ENCODE measurements at places on chromosomes 12 and 14.

GRCh38 chr12:48119834-48120195 is 651 bp downstream of the PFKM start:
- no peak for DNase-seq

- DNase-seq = no peak
Measured at GRCh38 chr14:51546603-51547258, 105.0 kb upstream of the FRMD6 start.

GRCh38 chr12:46585854-46586621 is 213.5 kb upstream of the SLC38A2 start:
- no peak for DNase-seq

DNA sequence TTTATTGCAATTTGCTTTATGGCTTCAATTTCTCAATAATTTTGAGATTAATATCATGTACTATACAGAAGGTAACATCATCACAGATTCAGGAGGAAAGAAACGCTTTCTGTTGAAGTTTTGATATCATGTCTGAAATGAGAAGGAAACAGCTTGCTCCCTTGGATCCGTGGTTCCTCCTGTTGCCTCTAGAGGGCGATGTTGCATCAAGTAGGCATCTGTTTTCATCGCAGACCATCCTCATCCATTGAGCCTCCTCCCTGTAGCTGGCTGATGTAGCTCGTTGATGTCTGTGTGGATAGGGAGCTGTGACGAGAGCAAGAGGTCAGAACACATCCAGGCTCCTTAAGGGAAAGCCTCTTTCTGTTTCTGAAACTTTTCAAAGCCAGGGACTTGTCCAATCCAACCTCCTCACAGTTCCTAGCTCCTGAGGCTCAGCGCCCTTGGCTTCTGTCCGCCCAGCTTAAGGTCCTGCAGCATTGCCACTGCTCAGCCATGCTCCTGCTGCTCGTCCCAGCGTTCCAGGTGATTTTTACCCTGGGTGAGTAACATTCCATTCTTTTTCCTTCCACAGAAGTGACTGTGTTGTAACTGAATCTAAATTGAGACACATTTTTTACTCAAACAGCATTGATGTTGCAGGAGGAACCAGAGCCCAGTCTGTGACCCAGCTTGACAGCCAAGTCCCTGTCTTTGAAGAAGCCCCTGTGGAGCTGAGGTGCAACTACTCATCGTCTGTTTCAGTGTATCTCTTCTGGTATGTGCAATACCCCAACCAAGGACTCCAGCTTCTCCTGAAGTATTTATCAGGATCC is 304.8 kb upstream of the OR4E1 start:
- DNase-seq = peak; percentile 66

GRCh38 chr14:50083467-50084337 is 32.7 kb downstream of the VCPKMT start:
- DNase-seq = no peak

GRCh38 chr14:31477248-31477647 is 10.6 kb downstream of the GPR33 start:
- no peak for DNase-seq

GRCh38 chr12:73445658-73446324 is 1091.8 kb upstream of the ATXN7L3B start:
- no peak for DNase-seq

GRCh38 chr12:106284358-106285105 is 18.0 kb upstream of the TCP11L2 start:
- no peak for DNase-seq

DNA sequence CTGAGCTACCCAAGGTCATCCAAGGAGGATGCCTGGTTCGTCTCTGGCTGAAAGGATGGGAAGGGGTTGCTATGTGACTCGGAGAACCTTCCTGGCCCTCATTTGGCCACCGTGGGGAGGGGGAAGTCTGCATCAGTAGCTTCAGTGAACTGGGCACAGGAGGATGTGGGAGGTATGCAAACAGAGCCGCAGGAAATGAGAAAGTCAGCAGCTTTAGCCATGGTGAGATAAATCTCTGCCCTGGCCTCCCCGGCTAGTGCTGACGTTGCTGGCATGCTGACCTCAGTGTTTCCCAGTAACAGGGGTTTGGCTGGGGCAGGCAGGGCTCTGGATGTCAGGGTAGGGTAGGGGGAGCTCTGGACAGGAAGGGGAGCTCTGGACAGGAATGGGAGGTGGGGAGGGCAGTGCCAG is 2.3 kb upstream of the CEBPE start:
- DNase-seq = no peak

DNA sequence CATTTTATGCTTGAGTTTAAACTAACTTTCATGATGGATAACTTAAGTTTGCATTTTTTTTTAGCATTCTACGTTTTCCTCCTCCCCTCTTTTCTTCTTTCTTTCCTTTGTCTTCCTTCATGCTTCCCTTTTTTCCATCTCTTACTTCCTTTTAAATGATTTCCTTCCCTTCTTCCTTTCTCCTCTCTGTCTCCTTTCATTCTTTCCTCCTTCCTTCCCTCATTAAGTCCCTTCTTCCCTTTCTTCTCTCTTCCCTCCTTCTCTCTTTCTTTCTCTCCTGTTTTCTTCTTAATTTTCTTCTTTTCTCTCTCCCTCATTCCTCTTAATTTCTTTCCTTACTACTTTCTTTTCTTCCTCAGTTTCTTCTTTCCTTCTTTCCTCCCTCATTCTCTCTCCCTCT is 376.0 kb downstream of the LRIG3 start:
- DNase-seq = no peak

DNA sequence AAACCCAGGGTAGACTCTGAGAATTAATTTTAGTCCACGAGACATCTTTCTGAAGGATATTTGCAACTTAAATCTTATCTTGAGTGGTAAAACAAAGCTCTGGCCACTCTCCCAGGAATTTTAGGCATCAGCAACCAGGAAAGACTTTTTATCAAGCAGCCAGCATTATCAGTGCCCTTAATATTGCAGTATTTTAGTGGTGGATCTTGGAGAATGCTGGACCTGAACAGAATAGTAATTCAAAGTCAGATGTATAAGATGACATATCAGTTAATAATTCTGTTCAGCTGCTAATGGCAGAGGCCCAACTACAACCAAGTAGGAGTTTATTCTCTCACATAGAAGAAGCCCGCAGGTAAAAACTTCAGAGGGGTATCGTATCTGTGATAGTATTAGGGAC is 59.0 kb upstream of the CRY1 start:
- no peak for DNase-seq

DNA sequence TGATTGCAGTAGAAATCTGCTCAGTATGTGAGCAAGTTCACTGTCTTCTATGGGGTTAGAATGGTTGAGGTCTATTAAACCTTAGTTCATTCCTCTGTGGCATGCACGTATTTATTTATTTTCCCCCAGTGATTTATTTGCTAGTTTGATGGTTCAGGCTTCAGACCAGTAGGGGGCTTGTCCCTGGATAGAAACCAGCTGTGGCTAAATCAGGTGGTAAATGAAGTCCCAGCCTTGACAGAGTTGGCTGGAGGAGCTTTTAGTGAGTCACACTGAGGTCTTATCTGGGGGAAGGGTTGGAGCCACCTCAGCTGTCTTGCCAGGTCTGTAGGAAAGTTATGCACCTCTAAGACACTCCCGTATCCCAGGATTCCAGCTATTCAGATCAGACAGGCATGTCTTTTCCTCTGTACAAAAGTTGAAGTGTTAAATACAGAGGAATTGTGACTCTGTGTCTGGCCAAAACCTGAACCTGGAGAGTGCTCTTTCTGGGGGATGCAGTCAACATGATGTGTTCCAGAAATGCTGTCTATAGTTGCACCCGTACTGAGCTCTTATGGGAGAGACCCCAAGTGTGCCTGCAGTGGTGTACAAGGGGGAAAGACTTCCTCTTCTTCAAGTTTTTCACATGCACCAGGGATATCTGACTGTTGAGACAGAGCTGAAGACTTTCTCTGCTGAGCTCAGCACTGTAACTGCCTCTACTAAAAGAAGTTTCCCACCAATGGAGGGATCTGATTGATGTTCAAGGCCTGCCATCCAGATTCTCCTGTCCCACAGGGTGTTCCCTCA is 1322.1 kb downstream of the TMEM121 start:
- no peak for DNase-seq

- DNase-seq = no peak
Measured at GRCh38 chr12:1695886-1696670, 5.2 kb downstream of the ADIPOR2 start.

- no peak for DNase-seq
Measured at GRCh38 chr12:52413782-52414345, 7.7 kb upstream of the KRT82 start.

DNA sequence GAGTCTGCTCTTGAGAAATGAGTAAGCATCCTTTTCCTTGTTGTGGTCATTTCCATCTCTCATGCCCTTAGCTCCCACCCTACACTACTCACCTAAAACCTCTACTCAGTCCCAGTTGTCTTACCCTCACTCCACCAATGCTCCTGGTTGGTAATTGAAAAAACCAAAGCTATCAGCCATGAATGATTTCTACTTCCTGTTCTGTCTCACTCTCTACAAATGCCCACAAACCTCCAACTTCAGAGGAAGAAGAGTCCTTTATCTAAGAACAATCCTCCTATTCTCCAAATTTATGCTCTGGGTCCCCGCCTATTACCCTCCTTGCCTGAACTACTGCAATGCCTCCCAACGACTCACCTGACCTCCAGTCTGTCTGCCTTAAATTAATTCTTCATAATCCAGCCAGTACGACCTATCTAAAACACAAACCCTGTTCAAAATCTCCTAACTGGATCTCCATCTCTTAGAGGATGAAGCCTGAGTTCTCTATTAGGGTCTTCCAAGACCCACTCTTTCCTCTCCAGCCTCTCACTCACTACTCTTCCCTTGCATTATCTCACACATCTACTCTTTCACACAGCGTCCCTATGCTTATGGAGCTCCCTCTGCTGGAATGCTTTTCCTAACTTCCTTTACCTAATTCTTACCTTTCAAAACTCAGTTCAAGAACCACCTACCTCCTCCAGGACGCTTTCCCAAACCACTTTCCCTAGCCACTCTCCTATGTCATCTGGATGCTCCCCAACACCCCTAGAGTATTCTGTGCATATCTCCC is 2.2 kb downstream of the DHRS1 start:
- DNase-seq = peak; percentile 17

DNA sequence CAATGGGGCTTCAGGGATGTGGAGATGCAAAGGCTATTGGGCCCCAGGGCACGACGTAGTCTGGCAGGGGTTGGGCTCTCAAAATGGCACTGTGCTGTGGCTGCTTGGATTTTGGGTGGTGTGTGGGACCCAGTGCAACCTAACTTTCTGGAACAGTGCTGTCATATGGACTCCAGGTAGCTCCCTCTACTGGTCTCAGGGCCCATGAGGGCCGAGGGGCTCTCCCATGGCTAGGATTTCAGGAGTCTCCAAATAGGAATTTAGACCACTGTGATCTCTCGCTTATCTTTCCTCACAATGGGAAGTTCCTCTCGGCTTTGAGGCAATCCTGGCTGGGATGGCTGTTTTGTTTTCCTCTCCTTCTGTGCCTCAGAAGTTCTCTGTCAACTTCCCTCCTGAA is 68.2 kb upstream of the MUCL1 start:
- DNase-seq = no peak

DNA sequence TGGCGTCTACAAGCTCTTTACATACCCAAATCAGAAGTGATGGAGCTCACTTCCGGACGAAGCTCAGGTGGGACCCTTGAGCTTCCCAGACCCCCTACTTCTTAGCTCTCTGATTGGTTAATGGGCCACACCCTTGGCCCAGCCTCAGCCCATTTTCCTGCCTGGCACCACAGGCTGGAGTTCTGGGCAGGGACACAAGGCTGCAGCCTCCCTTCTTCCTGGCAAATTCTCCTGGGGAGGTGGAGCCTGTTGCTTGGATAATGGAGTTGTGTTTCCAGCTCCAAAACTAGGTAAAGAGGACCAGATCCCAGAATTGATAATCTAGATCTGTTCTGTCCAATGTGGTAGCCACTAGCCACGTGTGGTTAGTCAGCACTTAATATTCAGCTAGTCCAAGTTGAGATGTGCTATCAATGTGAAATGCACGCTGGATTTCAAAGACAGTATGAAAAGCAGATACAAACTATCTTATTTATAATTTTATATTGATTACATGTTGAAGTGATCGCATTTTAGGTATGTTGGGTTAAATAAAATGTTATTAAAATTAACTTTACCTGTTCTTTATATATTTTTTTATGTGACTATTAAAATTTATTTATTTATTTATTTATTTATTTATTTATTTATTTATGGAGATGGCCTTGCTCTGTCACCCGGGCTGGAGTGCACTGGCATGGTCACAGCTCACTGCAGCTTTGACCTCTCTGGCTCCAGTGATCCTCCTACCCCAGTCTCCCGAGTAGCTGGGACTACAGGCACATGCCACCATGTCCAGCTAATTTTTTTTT is 12.6 kb upstream of the FAIM2 start:
- no peak for DNase-seq

DNA sequence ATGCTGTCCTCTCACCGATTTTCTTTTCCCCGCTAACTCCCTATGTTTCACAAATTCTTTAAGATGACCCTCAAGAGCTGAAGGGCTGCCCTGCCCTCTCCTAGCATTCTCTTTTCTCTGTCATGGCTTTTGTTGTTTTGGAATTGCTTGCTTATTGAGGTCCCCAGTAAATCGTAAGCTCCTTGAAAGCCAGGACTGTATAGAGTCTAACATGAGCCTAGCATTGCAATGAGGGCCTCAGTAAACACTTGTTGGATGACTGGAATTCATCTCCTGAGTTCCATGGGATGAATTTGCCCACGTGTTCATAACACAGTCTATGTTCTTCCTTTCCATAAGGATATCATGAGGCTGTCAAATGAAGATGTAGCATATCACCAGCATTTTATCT is 92.2 kb downstream of the APAF1 start:
- DNase-seq = no peak

DNA sequence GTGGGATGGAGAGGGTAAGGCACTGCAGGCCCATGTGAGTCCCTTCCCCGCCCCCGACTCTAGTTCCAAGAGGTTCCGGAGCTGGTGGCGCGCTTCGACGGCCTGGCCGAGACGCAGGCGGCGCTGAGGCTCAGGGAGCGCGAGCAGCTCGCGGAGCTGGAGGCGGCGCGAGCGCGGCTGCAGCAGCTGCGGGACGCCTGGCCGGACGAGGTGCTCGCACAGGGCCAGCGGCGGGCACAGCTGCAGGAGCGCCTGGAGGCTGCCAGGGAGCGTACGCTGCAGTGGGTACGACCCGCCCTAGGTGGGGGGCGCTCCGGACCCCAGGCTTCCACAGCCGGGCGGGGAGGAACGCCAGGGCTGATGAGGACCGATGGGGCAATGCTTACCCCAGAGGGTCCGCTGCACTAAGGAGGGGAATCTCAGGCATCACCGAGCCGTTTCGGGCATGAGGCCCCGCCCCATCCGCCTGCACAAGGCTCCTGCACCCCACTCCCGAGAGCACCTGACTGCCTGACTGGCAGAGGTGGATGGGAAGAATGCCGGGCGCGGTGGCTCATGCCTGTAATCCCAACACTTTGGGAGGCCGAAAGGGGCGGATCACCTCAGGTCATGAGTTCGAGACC is 4.9 kb downstream of the CFAP73 start:
- no peak for DNase-seq

- DNase-seq = peak; percentile 52
Measured at GRCh38 chr12:3661028-3661427, 91.9 kb downstream of the CRACR2A start.

DNA sequence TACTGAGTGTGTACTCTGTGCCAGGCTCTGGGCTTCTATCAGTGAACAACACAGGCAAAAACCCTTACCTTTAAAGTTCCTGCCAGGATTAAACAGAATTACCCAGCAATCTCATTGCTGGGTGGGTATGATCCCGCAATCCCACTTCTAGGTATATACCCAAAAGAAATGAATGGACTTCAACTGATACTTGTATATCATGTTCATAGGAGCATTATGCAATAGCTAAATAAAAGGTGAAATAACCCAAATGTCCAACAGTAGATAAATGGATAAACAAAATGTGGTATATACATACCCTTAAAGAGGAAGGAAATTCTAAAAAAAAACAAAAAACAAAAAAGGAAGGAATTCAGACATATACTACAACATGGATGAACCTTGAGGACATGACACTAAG is 14.7 kb downstream of the DAZAP2 start:
- DNase-seq = no peak

Measured in NCI-H1930 (cell line).